GM18507 (cell line): ENCODE measurements at places on chromosomes 5 and 9.

- no peak for DNase-seq
These were observed 26.9 kb downstream of the PBX3 start for GRCh38 chr9:125774106-125774505.

DNA sequence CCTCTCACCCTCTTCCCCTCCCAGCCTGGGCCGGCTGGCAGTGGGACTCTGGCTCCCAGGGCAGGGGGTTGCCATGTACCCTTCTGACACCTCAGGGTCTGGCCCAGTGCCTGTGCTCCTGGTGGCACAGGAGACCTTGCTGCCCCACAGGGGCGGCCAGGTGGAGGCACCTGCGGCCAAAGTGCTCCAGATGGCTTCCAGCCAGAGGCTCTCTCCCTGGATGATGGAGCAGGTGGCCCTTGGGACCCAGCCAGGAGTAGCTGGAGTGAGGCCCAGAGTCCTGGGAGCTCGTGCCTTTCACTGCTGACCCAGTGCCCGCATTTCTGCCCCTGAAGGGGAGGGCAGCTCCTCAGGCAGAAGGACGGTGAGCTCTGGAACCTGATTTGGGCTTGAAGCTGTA lies 87.3 kb downstream of the NTNG2 start:
- no peak for DNase-seq

DNA sequence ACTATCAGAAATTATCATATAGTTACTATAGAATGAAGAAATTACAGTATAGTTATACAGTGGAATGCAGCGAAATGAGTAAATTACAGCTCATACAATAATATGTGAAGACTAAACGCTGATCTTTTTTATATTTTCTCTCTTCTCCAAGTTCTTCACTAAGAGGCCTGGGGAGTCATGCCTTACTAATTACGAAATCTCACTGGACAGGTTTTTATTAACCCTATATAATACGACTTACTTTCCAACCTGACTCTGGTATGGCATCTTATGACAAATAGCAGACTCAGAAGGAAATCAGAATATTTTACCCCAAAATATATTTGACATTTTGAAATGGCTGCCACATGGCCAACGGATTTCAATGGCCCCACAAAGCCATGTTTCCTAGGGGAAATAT lies 9.1 kb downstream of the CARNMT1 start:
- no peak for DNase-seq

GRCh38 chr5:15995341-15996052 lies 184.1 kb downstream of the MARCHF11 start:
- DNase-seq = no peak

DNA sequence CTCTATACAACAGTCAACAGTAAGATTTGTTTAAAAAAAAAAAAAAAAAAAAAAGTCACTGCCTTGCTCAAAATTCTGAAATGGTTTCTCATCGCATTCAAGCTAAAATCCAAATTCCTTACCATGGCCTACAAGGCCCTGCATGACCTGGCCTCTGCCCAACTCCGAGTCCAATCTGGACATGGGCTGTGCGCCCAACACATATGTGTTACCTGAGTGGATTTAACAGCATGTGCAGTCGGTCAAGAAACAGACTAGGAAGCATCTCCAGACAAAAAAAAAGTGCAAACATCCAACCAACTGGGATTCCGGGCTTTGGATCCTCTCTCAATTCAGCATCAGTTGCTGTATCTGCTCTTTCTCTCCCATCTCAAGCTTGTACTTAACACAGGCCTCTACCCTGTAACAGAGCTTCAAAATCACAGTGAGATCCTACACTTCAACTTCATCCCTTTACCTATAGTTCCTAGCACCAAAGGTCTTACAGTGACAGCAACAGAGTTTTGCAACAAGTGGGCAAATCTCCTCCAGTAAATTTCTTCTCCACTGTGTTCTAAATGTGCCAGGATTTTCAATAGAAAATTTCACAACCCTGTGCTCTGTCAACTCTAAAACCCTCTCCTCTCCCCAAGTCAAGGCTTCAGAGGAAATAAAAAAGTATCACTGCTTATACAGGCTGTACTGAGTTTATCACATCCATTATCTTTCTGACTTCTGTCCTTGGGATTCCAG lies 19.6 kb downstream of the ZNF608 start:
- DNase-seq = no peak

GRCh38 chr5:59287884-59288283 lies 605.6 kb downstream of the PDE4D start:
- no peak for DNase-seq

DNA sequence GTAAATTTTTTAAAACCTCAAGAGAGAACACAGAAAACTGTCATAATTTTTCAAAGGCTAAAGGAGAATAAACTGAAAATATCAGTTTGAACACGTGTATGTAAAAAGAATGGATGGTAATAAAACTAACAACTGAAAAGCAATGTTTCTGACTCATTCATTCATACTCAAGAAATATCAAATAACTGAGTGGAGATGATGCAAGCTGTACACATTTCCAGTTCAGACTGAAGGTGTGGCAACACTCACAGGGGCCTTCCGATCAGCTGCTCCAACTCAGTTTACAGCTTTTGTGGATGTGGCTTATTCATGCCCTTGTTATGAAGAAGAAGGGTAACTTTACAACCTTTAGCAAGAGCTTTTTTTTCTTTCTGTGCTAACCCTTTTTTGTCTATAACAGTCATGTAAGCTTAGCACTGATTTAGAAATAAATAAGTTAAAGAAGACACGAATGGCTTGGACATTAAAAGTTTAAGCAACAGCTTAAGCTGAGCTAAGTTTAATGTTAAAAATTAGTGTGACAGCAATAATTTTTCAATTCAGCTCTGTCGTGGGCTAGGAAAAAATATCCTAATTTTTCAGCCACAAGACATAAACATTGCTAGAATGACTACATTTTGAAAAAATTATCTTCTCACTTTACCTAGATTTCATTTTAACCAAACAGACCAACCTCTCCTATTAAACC lies 453.5 kb downstream of the RAB3C start:
- no peak for DNase-seq

- DNase-seq = no peak
These were observed 16.2 kb upstream of the C9orf72 start for GRCh38 chr9:27589462-27589861.

DNA sequence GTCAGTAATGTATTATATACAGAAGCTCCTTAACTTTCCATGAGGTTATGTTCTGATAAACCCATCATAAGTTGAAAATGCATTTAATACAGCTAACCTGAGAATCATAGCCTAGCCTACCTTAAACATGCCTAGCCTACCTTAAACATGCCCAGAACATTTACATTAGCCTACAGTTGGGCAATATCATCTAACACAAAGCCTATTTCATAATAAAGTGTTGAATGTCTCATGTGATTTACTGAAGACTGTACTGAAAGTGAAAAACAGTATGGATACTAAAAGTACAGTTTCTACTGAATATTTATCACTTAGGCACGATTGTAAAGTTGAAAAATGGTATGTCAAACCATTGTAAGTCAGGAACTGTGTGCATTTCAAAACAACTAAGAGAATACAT lies 1.6 kb downstream of the GM2A start:
- no peak for DNase-seq

DNA sequence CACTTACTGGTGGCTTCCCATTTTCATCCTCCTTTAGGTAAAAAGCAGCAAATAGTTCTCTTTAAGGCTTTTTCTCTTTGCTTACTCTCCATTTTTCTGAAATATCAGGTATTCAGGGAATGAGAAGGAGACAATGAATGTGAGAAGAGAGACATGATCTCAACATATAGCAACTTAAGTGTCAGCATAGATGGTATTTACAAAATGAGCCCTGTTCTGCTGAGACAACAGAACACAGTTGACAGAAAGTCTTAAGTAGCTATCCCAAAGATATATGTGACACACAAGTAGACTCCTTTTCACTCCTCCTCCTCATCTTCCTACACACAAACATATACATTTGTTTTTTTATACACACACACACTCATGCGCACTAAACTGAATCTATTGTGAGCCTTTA lies 649.3 kb upstream of the WWC1 start:
- no peak for DNase-seq

DNA sequence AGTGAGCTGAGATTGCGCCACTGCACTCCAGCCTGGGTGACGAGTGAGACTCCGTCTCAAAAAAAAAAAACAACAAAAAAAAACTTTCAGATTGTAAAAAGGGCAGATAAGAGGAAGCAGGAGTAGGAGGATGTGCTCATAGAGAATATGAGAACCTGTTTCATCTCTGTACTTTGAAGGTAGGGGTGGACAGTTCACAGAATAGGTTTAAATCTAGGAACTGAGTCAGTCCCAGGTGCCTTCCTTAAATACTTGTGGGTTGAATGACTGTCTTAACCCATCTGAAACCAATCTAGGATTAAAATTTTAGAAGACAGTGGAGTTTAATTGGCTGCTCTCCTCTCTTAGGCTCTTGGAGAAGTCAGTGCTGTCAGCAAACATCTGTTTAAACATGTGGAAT lies 12.4 kb downstream of the POLK start:
- DNase-seq = no peak

GRCh38 chr9:79567671-79568098 lies 4.1 kb upstream of the TLE4 start:
- DNase-seq = no peak

DNA sequence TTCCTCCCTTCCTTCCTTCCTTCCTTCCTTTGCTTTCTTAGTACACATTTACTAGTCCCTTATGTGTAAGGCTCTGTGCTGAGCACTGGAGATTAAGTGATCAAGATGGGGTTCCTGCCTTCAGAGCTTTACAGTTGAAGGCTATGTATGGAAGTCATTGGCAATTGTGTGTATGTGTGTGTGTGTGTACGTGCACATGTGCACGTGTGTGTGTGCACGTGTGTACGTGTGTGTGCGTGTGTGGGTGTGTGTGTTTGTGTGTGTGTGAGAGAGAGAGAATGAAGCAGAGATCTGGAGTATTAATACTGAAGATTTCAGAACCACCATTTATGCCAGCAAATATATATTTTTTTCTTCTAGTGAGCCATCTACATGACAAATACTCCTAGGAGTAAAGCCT lies 184.9 kb upstream of the NFIB start:
- DNase-seq = no peak

- DNase-seq = no peak
These were observed 36.5 kb upstream of the RAD23B start for GRCh38 chr9:107246259-107247254.

DNA sequence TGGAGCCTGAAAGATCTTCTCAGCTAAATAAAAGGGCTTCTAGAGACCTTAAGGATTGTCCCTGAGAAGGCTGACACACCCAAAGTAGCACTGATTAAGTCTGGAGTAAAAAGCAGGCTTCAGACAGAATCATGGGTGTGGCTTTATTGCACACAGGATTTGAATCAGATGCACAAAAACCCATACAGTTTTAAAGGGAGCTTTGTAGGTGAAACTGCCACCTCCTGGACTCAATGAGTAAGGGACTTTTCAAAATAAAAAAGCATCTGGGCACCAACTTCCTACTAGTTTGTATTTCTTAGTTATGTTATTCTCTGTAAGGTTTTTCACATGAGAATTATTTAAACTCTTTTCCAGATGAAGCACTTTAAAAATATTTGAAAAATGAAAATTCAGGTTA lies 129.4 kb downstream of the EDIL3 start:
- DNase-seq = no peak

DNA sequence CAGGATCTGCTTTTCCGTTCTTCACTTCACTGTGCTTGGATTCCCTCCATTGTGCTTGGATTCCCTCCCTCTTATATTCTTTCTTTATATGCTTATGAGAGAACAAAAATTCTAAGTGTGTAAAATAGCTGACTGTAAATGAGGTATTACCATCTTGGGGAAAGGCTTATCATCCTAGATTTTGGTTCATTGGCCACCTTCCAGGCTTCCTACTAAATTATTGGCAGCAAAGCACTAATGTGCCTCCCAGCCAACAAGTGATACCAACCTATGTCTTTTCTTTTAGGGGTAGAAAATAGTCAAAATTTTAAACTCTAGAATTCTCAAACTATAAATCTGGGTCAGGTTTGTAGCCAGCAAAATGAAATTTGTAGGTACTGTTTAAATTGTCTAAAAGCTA lies 52.7 kb downstream of the NDUFAF2 start:
- DNase-seq = no peak

GRCh38 chr9:16543225-16543624 lies 327.2 kb downstream of the BNC2 start:
- DNase-seq = no peak

- DNase-seq = no peak
These were observed 92.2 kb upstream of the CCNG1 start for GRCh38 chr5:163345216-163345615.

DNA sequence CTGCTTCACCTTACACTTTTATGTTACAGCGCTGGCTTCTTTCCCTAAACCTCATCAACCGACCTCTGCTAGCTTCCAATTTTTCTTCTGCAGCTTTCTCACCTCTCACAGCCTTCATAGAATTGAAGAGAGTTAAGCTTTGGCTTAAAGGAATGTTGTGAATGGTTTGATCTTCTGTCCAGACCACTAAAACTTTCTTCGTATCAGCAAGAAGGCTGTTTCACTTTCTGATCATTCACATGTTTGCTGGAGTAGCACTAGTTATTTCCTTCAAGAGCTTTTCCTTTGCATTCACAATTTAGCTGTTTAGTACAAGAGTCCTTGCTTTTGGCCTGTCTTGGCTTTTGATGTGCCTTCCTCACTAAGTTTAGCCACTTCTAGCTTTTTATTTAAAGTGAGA lies 49.5 kb downstream of the NR3C1 start:
- no peak for DNase-seq

GRCh38 chr5:6506611-6507010 lies 58.0 kb downstream of the UBE2QL1 start:
- no peak for DNase-seq

- no peak for DNase-seq
These were observed 8.7 kb downstream of the UBQLN1 start for GRCh38 chr9:83698976-83699585.

- DNase-seq = no peak
These were observed 664.8 kb upstream of the ZNF608 start for GRCh38 chr5:125411071-125411743.

DNA sequence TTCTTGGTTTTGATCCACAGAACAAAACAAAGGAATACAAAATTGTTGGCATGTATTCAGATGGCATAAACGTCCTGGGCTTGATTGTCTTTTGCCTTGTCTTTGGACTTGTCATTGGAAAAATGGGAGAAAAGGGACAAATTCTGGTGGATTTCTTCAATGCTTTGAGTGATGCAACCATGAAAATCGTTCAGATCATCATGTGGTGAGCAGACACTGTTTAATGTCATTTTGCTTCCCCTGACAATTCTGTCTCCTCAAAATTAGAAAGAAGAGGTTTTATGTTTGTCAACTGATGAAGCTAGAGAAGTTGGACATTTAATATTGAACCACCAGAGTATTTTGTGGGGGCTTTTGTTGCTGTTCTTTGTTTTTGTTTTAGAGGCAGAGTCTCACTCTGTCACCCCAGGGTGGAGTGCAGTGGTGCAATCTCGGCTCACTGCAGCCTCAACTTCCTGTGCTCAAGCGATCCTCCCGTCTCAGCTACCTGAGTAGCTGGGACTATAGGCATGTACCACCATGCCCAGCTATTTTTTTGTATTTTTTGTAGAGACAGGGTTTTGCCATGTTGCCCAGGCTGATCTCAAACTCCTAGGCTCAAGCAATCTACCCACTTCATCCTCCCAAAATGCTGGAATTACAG lies 82.0 kb downstream of the SLC1A1 start:
- DNase-seq = no peak
